ENCODE measurements at places on chromosomes 2 and 18. TPM values are rescaled to one million over a fixed set of nuclear protein-coding genes. Genes with fewer than 3 reads are reported as not detected.

TLX2 gene
- total RNA-seq = not detected

DNA sequence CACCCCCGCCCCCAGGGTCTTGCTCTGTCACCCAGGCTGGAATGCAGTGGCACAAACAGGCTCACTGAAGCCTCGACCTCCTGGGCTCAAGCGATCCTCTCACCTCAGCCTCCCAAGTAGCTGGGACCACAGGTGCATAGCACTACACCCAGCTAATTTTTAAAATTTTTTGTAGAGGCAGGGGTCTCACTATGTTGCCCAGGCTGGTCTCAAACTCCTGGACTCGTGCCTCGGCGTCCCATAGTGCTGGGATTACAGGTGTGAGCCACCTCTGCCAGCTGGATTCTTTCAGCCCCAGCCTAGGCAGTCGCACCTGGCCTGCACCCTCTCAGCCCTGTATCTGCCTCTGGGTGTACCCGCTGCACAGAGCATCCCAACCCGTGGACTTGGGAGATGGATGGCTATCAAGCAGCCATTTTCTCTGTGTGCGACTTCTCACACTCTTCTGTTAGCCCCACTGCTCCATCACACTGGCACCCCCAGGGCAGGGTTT is 166.4 kb upstream of the HAAO start:
- DNase-seq = no peak

- DNase-seq = no peak
Measured at GRCh38 chr2:102672107-102672776, 52.9 kb downstream of the SLC9A2 start.

DNA sequence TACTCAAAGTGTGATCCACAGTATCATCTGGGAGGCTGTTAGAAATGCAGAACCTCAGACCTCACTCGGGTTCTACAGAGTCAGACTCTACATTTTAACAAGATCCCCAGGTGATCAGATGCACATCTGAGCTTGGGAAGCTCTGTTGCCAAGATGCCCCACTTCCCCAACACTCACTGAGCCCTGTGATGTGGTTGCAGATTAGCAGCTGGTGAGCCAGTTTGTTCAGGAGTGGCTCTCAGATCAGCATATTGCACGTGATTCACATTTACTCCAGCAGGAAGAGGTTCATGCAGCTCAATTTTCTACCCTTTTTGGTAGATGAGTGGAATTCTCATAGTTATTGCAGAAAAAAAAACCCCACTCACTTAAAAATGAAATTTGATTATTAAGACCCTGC is 96.4 kb downstream of the VIT start:
- DNase-seq = no peak

CNOT11 gene
- 18.5 TPM for total RNA-seq

NEU2 gene
- total RNA-seq = not detected

- DNase-seq = no peak
Measured at GRCh38 chr18:61554117-61554776, 221.0 kb downstream of the CDH20 start.

CAPN10 gene
- 20.4 TPM for total RNA-seq

GRCh38 chr2:126886211-126886915 is 12.3 kb upstream of the TEX51 start:
- no peak for DNase-seq

ABCB11 gene
- not detected for total RNA-seq

DNA sequence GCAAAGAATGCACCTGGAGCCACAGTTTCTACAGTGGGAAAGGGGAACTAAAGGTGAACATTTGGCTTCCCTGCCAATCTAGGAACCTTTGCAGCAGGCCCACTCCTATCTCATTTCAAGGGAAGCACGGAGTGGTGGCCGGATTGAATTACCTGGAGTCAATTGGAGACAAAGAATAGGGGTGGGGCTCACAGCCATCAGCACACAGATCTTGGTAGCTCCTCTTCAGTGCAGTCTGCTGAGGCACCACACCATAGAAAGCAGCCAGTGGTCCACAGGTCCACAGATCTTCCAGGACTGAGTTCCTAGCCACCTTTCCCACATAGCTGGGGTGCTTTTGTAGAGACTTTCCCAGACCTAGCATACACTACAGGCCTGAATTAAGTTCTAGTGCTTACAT is 43.5 kb upstream of the NXPH2 start:
- DNase-seq = no peak

IMP4 gene
- total RNA-seq = 75.4 TPM

DNA sequence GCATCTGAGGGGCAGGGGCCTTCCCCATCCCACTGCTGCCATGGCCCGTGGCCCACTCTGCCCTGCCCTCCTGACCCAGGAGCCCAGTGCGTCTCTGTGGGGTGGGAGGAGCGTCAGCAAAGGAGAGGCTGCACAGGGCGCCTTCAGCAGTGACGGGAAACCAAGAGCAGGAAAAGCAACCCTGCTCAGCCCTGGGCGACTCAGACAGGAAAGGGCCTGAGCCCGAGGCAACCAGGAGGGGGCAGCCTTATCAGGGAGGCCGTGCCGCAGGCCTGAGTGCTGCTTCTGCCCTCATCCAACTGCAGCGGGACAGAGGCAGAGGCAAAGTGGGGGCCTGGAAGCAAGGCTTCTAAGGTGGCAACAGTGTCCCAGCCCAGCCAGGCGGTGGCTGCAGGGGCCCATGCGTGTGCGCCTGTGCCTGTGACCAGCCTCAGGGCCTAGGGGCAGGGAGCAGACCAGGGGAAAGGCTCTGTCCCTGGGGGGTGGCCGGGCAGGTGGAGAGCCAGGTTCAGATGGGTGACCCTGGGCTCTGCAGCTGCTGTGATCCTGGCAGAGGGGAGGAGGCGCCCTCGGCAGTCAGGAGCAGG is 23.3 kb upstream of the ALPI start:
- DNase-seq = no peak

ONECUT2 gene
- not detected for total RNA-seq

GRCh38 chr18:79749251-79750191 is 48.2 kb upstream of the KCNG2 start:
- peak; percentile 48 for DNase-seq
